ENCODE measurements at places on chromosomes 2 and 18. TPM values are rescaled to one million over a fixed set of nuclear protein-coding genes. Genes with fewer than 3 reads are reported as not detected.

Gene MC2R
- polyA plus RNA-seq, result not detected

Gene ARHGAP25
- 6.8 TPM for polyA plus RNA-seq

Gene ATP8B1
- 35.0 TPM for polyA plus RNA-seq

Gene SLC14A1
- polyA plus RNA-seq, result 1.7 TPM

Gene FBLN7
- 13.6 TPM for polyA plus RNA-seq

Gene EGR4
- polyA plus RNA-seq, result not detected

Gene RESP18
- polyA plus RNA-seq, result not detected

Gene HOXD4
- 60.4 TPM for polyA plus RNA-seq

Gene ABCG5
- polyA plus RNA-seq, result 0.63 TPM

Gene TIA1
- polyA plus RNA-seq, result 669 TPM

Gene PROC
- polyA plus RNA-seq, result 3.6 TPM

Gene PROM2
- polyA plus RNA-seq, result 39.1 TPM

Gene CPS1
- polyA plus RNA-seq, result 6.1 TPM

Gene DLX2
- polyA plus RNA-seq, result not detected

Gene NPC1
- 25.3 TPM for polyA plus RNA-seq

Gene TMEM127
- 41.2 TPM for polyA plus RNA-seq

Gene SLC4A5
- 3.7 TPM for polyA plus RNA-seq

Gene OSBPL1A
- 58.0 TPM for polyA plus RNA-seq

Gene ALPG
- not detected for polyA plus RNA-seq

Gene NEB
- 30.6 TPM for polyA plus RNA-seq

Gene TUBA3E
- 0.18 TPM for polyA plus RNA-seq

Gene AKAIN1
- polyA plus RNA-seq, result not detected

Gene GIGYF2
- polyA plus RNA-seq, result 73.4 TPM

Gene DTNA
- polyA plus RNA-seq, result 22.7 TPM

Gene ARL6IP6
- 64.1 TPM for polyA plus RNA-seq

Gene OTOS
- not detected for polyA plus RNA-seq

Gene CHRNG
- 1.5 TPM for polyA plus RNA-seq

Gene GCG
- polyA plus RNA-seq, result not detected

Gene RPRM
- polyA plus RNA-seq, result 3.2 TPM

Gene PRSS56
- not detected for polyA plus RNA-seq

Gene RBKS
- 6.7 TPM for polyA plus RNA-seq

Gene EHBP1
- 51.1 TPM for polyA plus RNA-seq

Gene EVA1A
- polyA plus RNA-seq, result 12.9 TPM

Gene CD226
- 3.4 TPM for polyA plus RNA-seq

Gene PRADC1
- 13.4 TPM for polyA plus RNA-seq

Gene DYNAP
- 0.08 TPM for polyA plus RNA-seq

Gene SLC38A11
- 6.6 TPM for polyA plus RNA-seq

Gene GPR45
- polyA plus RNA-seq, result not detected

Gene TBC1D8
- polyA plus RNA-seq, result 45.3 TPM

Gene SULT1C2
- polyA plus RNA-seq, result 89.6 TPM

Gene ECEL1
- 12.4 TPM for polyA plus RNA-seq

Gene CXCR2
- polyA plus RNA-seq, result 0.13 TPM

Gene ING5
- 50.6 TPM for polyA plus RNA-seq

Gene FOXD4L1
- 0.60 TPM for polyA plus RNA-seq

Gene MEP1B
- 0.18 TPM for polyA plus RNA-seq

Gene ASB18
- polyA plus RNA-seq, result 0.15 TPM

Gene HES6
- 3.7 TPM for polyA plus RNA-seq

Gene EPAS1
- 40.7 TPM for polyA plus RNA-seq

Gene DSC2
- polyA plus RNA-seq, result 48.3 TPM

Gene CPLX4
- 0.13 TPM for polyA plus RNA-seq

Gene SCYGR4
- not detected for polyA plus RNA-seq

Gene PTPN18
- 41.1 TPM for polyA plus RNA-seq

Gene GYPC
- polyA plus RNA-seq, result 55.8 TPM

Gene VIT
- 0.13 TPM for polyA plus RNA-seq

Data from left kidney (tissue), 8 donors.